ENCODE measurements at places on chromosomes 4 and X. TPM values are rescaled to one million over a fixed set of nuclear protein-coding genes. Genes with fewer than 3 reads are reported as not detected.

GRCh38 chr4:98493296-98493695, 165.1 kb downstream of the TSPAN5 start:
- no peak for DNase-seq

DNA sequence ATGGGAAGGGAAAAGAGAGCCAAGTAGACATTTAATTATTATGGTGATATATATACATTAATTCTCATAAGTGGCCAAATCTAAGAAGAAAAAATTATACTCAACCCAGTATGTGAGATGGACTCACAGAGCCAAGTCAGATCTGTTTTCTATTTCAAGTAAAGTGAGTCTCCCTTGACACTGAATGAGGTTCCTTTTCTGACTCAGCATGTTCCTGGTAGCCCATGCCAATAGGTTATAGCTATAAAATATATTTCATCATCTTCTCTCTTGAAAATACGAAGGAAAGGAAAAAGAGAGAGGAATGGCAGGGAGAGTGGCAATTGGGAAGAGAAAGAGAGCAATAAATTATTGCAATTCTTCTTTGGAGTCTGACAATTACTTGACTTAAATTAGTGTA, 68.8 kb upstream of the GRIA2 start:
- no peak for DNase-seq

DNA sequence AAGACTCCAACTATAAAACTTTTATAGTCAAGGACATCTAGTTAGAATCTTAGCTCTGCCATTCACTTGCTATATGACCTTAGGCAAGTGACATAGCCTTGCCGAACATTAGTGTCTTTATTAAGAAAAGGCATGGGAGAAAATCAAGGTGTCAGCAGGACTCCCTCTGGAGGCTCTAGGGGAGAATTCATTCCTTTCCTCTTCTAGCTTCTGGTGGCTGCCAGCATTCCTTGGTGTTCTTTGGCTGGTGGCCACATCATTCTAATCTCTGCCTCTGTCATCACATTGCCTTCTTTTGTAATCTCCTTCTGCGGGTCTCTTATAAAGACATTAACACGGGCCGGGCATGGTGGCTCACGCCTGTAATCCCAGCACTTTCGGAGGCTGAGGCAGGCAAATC, 99.8 kb downstream of the PPP1R2C start:
- DNase-seq, result no peak

DNA sequence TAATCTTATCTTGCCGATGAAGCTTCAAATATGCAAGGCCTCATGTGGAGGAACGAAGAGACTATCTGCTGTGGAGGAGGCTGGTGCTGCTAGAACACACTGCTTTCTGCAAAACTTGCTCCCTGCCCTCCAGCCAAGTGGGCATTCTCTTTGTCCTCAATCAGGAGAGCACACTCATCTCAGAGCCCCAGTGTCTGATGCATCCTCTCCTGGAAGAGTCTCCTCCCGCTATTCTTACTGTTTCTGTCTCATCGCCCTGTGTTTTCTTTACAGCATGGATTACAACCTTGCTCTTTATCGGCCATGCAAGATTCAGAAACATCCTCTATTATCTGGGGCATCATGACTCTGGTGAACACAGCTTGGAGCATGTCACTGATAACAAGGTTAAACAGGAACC, 68.2 kb upstream of the MTNR1A start:
- DNase-seq, result no peak

DNA sequence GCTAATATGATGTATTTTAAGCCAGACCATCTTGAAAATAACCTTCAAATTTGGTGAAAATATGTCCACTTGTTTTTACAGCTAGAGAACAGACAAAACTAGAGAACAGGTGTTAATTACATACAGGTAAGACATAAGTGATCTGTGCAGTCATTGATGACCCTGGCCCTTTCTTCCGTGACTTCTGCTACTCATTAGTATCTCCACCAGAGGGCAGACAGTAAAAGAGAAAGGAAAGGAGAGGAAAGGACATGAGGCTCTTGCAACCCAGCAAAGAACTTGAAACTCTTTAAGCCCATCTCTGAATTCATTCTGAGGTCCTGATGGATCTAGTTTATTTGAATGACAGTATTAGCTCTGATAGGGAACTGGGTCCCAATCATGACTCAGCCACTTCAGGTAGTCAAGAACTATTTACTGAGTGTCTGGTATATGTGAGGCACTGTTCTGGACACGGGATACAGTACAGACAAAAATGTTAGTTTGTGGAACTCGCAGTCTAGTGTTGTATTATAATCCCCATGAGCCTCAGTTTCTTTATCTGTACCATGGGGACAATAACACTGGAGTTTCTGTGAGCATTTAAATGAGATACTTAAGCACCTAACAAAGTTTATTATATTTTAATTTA, 121.0 kb upstream of the TEX13D start:
- DNase-seq, result no peak

DNA sequence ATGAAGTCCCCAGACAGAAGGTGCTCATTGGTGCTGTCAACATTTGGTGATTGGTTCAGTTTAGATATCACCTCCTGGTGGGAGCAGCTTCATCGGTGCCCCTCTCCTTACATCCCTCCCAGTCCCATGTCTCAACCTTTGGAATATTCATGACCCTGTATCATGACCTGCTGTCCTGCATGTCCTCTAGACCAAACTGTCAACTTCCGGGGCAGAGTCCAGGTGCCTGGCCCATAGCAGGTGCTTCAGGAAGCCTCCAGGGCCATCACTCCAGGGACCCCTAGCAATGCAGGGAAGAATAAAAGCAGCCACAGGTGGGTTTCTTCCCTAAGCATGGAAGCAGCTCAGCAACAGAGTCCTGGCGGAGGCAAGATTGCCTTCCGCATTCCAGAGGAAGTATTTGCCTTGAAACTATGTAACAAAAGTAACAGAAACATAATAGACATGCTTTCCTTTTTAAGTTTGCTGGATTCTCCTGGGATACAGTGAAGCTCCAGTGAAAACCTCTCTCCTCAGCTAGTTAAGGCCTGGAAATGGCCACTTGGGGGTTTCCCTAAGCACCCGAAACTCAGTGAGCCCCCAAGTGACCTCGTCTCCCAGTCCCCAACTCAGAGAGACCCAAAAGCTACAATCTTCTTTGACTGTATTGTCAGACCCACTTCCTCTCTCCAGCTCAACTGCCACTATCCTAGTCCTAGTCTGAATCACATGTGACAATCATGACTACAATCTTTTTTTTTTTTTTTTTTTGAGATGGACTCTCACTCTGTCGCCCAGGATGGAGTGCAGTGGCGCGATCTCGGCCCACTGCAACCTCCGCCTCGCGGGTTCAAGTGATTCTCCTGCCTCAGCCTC, 1.3 kb upstream of the ATP6AP1 start:
- no peak for DNase-seq

Gene CSN1S1
- total RNA-seq, result not detected

Gene PPP2R2C
- 6.0 TPM for total RNA-seq

Gene ZNF157
- total RNA-seq, result 0.23 TPM
